ENCODE measurements at places on chromosomes 11 and 22.
A peak's percentile ranks its signal among the peaks of the same experiment; 100 is the strongest.

GRCh38 chr22:36977401-36977861 lies 41.8 kb downstream of the TST start:
- DNase-seq = peak; percentile 72

- DNase-seq = no peak
Observed at GRCh38 chr11:40797981-40798380, 661.5 kb downstream of the LRRC4C start.

DNA sequence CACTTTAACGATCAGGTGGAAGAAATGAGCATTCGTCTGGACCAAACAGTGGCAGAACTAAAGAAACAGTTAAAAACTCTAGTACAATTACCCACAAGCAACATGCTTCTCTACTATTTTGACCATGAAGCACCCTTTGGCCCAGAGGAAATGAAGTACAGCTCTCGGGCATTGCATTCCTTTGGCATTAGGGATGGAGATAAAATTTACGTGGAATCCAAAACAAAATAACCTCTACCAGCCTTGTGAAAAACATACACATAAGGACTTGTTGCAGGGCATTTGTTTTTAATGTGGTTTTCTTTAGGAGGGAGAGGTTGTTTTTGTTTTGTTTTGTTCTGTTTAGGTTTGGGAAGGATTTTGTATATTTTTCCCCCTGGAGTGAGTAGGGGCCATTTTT lies 14.2 kb upstream of the TECTA start:
- DNase-seq = no peak

DNA sequence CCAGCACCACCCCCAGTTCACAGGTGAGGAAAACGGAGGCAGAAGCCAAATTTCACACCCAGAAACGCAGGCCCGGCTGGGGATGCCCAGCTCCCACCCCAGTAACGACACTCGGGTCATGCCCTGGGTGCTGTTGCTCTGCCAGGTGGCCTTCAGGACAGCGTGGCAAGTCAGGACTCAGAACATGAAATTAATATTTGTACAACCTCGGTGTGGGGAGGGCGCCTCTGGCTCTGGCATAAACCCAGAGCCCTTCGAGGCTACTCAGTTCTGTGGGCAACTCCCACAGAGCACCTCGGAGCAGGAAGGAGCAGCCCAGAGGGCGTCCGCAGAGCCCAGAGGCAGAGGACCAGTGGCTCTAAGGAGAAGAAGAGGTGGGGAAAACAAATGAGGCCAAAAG lies 71.6 kb downstream of the CELSR1 start:
- no peak for DNase-seq

- no peak for DNase-seq
Observed at GRCh38 chr11:74777877-74778276, 29.2 kb downstream of the RNF169 start.

DNA sequence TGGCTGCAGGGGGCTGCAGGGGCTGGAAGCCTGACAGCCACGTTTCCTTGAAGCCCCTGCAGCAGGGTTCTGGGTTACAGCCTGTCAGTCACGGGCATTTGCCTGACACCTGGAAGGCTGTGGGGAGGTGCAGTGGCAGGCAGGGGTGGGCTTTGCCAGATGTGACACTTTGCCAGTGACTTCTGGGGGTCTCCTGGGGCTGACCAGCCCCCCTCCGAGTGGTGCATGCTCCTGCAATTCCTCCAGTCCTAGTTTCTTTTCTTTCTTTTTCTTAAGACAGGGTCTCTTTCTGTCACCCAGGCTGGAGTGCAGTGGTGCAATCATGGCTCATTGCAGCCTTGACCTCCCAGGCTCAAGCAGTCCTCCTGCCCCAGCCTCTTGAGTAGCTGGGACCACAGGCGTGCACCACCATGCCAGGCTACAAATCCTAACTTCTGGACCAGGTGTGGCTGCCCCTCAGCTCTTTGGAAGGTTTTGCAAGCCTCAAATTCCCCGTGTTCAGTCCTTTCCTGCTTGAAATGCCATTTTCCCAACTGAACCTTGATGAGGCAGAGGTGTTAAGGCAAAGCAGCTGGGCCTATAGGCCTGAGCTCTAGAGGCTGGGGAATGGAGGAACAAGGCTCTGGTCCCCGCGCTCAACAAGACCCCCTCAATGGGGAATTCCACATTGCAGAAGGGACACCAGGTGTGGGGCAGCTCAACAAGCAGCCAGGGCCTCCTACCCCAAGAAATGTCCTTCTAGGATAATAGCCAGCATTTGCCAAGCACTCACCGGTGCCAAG lies 20.2 kb upstream of the CHKA start:
- DNase-seq = no peak

Data from stimulated activated CD8-positive, alpha-beta memory T cell treated with anti-CD3 and anti-CD28 coated beads, Interleukin-7, amount 100 ng/mL, for 1 hour (primary cell).